ENCODE measurements at places on chromosomes 5 and 9.

- no peak for DNase-seq
Observed at GRCh38 chr5:132873119-132873929, at the start of gene LEAP2. LEAP2 (plus strand) TSS chr5:132873668; CDS start chr5:132873695, 27 bp downstream.

DNA sequence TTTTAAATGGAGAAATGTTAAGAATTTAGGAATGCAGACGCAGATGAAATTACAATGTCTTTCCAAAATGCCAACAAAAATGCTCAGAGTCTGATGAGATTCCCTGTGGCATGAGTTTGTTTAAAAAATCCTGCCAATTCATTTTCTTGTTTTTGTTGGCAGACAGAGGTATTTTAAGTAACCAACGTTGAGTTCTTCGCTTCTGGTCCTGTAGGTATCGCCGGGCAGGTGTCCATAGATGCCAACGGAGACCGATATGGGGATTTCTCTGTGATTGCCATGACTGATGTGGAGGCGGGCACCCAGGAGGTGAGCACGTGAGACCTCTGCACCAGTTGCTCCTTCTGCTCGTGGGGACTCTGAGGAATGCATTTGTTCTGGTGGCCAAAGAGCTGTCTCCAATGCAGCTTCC lies 69.4 kb downstream of the NPR3 start:
- DNase-seq = peak; percentile 25

DNA sequence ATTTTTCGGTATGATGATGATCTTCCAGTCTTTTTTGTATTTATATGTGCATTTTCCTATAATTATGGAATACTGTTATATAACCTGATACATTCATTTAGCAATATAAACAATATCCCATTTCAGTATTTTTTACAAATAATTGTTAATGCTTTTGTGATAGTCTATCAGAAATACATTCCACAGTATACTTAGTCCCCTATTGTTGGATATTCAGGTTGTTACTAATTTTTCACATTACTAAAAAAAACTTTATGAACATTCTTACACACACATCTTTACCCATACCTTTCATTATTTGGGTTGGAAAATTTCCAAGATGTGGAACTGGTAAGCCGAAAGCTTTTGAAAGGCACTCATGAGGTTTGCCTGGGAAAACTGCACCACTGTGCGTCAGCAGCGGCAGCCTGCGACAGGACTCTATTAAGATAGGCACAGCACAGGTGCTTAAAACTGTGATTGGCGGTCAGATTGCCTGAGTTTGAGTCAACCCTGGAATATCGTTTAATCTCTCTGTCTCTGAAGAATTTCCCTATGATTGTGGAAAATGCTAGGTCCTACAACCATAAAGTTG lies 147.5 kb upstream of the ERCC6L2 start:
- DNase-seq = no peak

GRCh38 chr5:140239939-140240700 lies 62.8 kb downstream of the PFDN1 start:
- peak; percentile 59 for DNase-seq

GRCh38 chr5:179733772-179734126 lies 1.1 kb downstream of the MAML1 start:
- no peak for DNase-seq

DNA sequence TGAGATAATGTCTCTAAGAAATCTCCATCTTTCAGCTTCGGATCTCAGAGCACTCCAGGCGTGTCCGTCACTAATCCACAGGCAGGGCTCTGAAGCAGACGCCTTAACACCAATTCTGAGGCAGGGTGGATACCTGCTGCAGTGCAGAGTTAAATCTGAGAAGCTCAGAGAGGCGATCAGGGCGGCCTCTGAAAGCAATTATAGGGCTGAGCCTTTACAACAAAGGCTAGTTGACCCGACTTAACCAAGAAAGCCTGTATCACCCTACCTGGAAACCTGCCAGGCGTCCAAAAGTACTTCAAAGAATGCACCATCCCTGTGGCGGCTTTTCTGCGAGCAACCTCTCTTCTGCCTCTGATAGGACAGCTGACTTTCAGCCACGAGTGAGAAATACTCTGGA lies 134.8 kb upstream of the MSX2 start:
- no peak for DNase-seq

DNA sequence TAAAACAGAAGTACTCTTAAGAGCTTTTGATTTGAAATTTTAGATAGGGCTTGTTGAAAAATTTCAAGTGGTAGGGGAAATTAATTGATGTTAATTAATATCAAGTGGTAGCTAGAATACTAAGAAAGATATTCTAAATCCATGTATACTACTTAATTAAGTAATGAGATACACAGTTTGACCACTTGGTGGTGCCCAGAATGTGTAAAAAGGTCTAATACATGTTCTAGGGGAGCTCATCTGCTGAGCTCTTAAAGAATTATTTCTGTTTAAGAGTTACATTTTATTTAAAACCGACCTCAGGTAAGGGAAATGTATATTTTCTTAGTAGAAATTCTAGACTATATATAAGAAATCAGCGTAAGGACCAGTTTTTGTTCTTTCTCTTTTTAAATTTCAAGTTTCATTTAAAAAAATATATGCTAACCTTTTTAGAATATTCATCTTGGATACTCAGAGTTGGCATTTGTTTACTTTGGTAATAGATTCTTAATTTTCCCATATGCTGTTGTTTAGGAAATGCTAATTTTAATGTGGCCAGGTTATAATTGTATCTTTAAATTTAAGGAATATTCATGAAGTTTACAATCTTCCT lies 61.5 kb downstream of the LNPEP start:
- peak; percentile 54 for DNase-seq

- peak; percentile 10 for DNase-seq
Observed at GRCh38 chr5:39198127-39198526, 21.2 kb downstream of the FYB1 start.

DNA sequence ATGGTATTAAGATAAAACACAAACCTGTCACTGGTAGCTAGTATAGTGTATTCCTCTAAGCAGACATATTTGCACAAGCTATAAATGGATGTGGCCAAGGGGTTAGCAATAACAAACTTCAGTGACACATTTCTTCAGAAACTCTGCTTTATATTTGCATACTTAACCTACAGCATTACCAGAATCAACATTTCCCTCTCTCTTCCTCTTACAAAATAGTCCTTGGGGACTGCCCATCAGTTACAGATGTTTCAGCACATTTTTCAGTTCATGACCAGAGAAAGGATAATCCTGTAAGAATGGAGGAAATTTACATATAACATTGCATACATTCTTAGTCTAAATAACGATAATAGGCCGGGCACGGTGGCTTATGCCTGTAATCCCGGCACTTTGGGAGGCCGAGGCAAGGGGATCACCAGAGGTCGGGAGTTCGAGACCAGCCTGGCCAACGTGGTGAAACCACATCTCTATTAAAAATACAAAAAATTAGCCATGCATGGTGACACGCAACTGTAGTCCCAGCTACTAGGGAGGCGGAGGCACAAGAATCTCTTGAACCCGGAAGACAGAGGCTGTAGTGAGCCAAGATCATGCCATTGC lies 25.3 kb upstream of the SLC1A1 start:
- no peak for DNase-seq

GRCh38 chr9:6562871-6563430 lies 82.6 kb downstream of the GLDC start:
- DNase-seq = no peak

- DNase-seq = no peak
Observed at GRCh38 chr9:76984486-76984885, 35.0 kb upstream of the FOXB2 start.

- DNase-seq = no peak
Observed at GRCh38 chr5:146748533-146748932, 130.0 kb downstream of the PPP2R2B start.

DNA sequence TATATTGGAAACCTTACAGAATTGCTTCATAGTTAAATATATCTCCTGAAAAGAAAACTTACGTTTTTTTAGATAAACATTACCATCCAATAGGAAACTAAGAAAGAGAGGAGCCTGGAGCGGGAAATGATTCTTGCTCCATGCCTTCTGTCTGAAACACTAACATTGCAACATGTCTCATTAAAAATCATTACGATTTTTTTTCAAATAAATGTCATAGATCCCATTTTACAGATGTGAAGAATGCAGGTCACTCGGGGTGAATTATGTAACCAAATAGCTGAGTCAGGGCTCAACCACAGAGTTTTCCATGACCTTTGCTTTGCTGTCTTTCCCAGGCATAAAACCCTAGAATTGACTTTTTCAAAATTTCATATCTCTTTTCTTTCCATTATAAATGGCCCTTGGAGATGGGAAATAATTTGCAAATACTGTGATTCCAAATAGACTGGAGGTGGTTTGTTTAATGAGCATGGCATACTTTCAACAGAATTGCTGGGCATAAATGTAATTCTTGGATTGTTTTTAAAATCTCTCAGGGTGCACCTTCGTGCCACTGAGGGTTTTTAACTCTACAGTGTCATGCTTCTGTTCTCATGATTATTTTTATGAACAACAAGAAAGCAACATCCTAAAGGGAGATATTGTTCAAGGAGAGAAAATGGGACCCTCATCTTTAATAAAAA lies 302.8 kb downstream of the EBF1 start:
- no peak for DNase-seq

- DNase-seq = no peak
Observed at GRCh38 chr5:1666221-1666620, 133.4 kb downstream of the MRPL36 start.

- peak; percentile 10 for DNase-seq
Observed at GRCh38 chr5:68369023-68369359, 153.4 kb downstream of the PIK3R1 start.
